ENCODE measurements at places on chromosomes 12 and 14.

GRCh38 chr12:8446642-8447547 is 8.9 kb upstream of the CLEC6A start:
- DNase-seq, result no peak

DNA sequence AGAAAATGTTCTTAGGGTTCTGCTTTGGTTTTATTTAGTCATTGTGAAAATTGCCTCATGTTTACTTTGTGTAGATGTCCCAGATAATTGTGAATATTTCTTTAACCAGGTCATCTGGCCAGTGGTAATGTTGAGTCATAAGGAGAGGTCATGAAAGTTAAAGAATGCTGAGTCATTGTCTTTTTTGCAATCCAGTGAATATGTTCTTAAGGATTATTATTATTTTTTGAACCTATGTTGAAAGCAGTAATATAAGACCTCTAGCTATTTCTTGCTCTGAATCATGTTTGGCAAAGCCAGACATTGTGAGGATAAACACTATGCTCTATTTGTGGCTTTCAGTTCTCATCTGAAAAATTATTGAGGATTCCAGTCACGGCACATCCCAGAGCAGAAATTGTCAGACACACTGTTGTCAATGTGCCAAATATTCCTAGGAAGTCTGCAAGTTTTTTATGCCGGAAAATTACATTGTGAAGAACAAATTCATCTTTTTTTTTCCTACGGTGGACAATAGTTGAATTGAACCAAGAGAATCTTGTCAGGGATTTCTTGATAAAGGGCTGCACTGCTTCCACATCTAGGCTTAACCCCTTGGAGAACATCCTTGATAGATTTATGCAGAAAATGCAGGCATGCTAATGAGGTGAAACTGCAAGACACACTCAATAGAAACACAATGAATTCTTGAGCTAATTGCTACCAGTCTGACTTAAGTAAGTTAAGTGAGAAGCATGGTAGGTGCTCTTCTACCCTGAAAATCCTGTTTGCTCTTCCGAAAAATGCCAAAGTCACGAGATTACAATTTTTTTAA is 369.6 kb downstream of the ATP23 start:
- DNase-seq, result no peak

DNA sequence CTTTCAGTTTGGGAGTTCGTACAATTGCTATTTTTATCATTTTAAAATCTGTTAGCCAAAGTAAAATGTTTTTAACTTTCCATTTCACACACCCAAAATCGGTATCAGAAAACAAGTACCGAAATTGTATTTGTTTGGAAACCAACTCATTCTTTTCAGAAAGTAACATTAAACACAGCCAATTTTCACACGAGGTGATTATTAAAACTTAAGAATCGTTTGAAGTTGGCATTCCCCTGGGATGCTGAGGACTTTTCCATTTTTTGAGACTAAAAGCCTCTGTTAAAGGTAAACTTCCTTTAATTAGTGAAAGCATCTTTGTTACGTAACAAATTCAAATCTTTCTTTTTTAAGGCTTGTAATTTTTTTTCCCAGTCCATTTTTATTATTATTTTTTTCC is 623.0 kb downstream of the VRK1 start:
- DNase-seq, result no peak

GRCh38 chr14:38951451-38951850 is 151.6 kb downstream of the SEC23A start:
- DNase-seq, result no peak

- no peak for DNase-seq
Observed at GRCh38 chr14:102182190-102182589, 42.5 kb downstream of the WDR20 start.

GRCh38 chr14:24372701-24373416 is 4.9 kb downstream of the NFATC4 start:
- DNase-seq, result no peak

GRCh38 chr12:47077206-47078085 is 2.0 kb upstream of the PCED1B start:
- DNase-seq, result no peak

GRCh38 chr12:65492998-65493912 is 214.8 kb downstream of the MSRB3 start:
- DNase-seq, result no peak

DNA sequence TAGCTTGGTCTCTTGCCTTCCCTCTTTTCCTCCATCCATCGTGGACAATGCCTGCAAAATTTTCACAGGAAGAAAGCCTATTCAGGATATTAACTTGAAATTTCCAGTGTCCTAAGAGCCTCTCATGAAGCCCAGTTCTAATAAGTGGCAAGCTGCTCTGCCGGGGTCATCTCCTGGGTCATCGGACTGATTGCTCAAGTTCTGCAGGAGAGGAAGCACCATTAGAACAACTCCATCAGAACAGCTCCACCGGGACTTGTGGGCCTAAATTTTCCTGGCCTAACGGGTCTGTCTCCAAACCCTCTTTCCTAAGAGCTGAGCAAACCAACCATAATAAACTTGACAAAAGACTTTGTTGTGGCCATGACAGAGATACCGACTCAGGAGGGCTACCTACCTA is 13.9 kb downstream of the ERG28 start:
- no peak for DNase-seq

GRCh38 chr12:38373784-38374183 is 57.2 kb downstream of the ALG10B start:
- no peak for DNase-seq

DNA sequence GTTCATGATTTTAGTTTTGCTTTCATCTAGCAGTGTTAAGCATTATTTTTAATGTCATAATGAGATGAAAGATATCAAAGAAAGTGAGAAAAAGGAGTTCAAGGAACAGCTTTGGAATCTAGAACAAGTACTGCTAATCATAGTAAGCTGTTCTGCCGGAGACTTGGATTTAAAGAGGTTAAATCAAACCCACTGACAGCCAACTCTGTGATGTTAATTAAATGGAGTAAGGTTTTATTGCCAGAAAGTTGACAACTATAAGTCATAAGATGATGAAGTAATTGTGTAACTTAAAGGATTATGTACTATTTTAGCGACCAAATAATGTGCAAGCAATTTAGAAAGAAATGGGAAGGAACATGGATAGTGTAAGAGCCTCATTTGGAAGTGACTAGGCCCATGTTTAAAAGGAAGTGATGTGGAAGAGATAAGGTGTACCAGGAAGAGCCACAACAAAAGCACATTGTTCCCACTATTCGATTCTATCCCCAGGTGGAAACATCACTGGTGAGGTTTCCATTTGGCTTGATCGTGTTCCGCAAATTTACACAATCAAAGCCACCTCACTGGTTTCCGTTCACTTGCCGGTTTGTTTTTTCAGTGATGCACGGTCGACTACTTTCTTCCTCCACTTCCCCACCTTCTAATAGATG is 388.5 kb downstream of the PAWR start:
- DNase-seq, result no peak

DNA sequence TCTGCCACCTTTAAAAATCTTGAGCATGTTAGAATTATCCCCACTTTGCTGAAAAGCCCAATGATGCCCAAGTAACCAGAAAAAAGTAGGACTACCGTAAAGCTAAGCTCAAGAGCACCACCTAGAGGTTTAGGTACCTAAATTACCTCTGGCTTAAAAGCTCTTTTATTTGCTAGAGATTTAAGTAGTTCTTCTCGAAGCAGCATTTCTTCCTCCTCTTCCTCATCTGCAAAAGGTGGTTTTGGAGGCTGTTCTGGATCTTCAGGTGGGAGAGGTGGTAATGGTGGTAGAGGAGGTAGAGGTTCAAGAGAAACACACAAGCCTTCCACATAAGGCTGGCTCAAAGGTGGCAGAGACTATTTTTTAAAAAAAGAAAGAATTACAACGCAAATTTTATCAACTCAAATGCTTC is 26.9 kb downstream of the ZFC3H1 start:
- DNase-seq, result no peak

Measured in body of pancreas (tissue), 4 donors.